ENCODE measurements at places on chromosomes 4 and X. TPM values are rescaled to one million over a fixed set of nuclear protein-coding genes. Genes with fewer than 3 reads are reported as not detected.

- H3K36me3 ChIP-seq, result no peaks in the 10 kb centered on the region
- no peak for DNase-seq
- H3K27ac ChIP-seq, result no peak overlapping the region
These were observed 41.5 kb downstream of the SMAD1 start for GRCh38 chr4:145523117-145523516.

GRCh38 chr4:97500423-97500822 is 642.9 kb downstream of the STPG2 start:
- DNase-seq, result no peak
- H3K27me3 ChIP-seq, result no peaks in the 10 kb centered on the region
- no peaks in the 10 kb centered on the region for H3K4me1 ChIP-seq
- H3K36me3 ChIP-seq, result no peaks in the 10 kb centered on the region
- no peak overlapping the region for H3K27ac ChIP-seq
- H3K4me3 ChIP-seq, result no peak overlapping the region

DNA sequence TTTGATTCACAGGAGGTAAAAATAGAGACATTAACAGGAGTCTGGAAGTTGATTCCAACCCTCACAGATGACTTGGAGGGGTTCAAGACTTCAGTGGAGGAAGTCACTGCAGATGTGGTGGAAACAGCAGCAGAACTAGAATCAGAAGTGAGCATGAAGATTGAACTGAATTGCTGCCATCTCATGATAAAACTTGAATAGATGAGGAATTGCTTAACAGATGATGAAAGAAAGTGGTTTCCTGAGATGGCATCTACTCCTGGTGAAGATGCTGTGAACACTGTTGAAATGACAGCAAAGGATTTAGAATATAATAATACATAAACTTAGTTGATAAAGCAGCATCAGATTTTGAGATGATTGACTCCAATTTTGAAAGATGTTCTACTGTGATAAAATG is 76.5 kb downstream of the RELL1 start:
- no peaks in the 10 kb centered on the region for H3K4me1 ChIP-seq
- H3K36me3 ChIP-seq, result no peaks in the 10 kb centered on the region
- H3K27me3 ChIP-seq, result no peaks in the 10 kb centered on the region
- H3K4me3 ChIP-seq, result no peak overlapping the region
- no peak for DNase-seq
- H3K27ac ChIP-seq, result no peak overlapping the region

The PABPC1L2B gene
- total RNA-seq, result not detected
